Hematopoietic multipotent progenitor cell (in vitro differentiated cells): ENCODE measurements at places on chromosomes 7 and 10.

- DNase-seq, result no peak
Observed at GRCh38 chr7:143519411-143520131, 41.9 kb downstream of the TAS2R41 start.

GRCh38 chr10:124792998-124793352 lies 1.3 kb upstream of the EEF1AKMT2 start:
- no peak for DNase-seq

DNA sequence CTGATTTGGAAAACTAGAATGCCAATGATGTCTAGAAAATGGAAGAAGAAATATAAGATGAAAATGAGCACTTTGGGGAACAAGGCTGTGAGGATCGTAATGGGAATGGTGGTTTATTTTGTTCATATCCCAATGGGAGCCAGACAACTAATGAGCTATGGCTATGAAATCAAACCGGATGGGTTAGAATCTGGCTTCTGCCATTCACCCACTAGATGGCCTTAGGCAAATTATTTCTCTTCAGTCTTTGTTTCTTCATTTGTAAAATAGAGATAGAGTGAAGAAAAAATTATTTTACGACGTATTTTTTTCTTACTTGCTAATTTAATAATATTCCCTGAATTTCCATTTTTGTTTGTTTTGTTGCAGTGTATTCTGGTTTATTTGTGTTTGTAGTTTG lies 572.1 kb upstream of the IGFBP3 start:
- DNase-seq, result no peak

DNA sequence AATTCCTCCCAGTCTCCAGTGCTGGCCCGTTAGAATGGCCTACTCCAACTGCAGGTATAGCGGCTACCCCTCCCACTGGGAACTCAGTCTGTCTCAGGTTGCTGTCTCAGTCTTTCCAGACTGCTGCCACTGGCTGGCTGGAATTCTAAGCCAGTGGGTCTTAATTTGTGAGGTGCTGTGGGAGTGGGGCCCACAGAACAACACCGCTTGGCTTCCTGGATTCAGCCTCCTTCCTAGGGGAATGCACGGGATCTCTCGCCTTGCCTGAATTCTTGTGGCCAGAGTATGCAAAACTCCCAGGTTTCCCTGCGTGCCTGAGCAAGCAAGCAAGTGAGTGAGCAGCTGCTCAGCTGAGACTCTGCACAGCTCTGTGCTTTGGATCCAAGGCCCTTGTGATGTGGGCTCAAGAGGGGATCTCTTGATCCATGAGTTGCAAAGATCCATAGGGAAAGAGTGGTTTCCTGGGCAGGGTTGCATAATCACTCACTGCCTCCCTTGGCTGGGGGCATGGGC lies 41.5 kb upstream of the GPR141 start:
- no peak for DNase-seq

GRCh38 chr7:151351027-151351426 lies 9.4 kb downstream of the NUB1 start:
- DNase-seq, result no peak

- DNase-seq, result no peak
Observed at GRCh38 chr10:45454859-45455258, 80.8 kb downstream of the ALOX5 start.

DNA sequence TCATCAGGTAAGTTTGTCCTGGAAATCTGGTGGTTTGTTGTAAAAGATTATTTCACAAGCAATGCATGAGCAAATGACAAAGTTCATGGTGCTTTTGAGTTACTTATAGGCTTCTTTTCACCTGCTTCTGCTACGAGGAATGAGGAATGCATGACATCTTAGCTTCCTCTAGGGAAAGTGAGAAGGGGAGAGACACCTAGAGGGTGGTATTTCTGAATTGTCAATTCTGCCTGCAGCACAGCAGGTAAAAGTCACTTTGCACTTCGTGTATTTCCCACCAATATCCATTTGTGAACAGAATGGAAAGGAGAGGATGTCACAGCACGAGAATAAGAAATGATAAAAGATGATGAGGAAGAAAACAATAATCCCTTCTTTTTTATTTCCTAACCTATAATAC lies 153.4 kb upstream of the FEZF1 start:
- no peak for DNase-seq

DNA sequence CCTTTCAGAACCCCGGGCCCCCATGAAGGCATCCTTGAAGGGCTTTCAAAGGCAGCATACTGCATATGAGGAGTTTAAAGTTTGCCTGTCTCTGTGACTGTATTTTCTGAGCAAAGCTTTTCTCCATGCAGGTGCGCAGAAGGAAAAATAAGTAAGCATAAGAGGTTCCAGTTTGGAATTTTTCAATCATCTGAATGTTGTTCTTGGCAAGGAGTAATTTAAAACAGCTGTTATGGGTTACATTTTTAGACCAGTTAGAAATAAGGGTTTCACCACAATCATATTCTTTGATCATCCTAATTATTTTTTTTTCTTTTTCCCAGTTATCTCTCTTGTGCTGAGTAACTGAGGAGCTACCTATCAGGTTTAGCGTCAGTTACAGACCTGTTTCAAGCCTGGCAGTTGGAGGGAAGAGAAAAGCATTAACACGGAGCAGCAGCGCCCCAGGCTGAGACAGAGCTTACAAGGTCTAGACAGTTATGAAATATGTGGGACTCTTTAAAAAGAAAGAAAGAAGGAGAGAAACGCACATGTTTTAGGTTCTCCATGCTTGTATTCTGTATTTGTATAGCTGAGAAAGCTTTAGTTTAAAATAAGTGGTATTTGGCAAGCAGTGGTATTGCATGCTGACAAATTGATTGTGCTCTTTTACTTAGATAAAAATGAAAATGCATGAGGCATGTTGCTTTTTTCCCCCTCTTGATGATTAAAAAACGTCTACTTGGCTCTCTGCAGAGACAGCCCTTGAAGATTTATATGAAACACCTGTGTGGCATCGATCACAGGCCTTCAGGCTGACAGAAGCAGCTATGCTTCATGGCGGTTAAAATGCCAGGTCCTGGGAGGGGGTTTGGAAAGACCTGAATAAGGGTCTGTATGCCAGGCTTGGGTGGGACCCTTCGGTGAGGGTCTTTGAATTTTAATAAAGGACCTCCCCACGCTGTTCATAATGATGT lies 157.6 kb downstream of the GRK5 start:
- no peak for DNase-seq

GRCh38 chr7:47147213-47147631 lies 434.7 kb downstream of the TNS3 start:
- DNase-seq, result no peak

DNA sequence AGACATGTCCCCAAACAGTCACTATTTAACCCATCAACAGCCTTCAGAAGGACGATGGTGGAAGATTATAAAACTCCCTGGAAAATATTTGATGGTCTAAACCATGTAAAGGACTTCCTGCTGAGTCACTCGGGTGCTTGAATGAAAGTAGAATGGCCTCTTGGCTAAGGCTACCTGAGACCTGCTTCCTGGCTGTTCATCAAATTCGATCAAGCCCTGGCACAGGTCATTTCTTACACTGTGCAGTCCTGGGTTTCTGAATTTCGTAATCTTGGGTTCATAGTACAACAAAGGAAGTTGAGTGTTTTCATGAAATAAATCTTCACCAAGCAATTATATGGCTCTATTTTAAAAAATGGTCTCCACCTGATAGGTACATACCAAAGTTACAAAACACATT lies 260.3 kb upstream of the RNF32 start:
- DNase-seq, result no peak

DNA sequence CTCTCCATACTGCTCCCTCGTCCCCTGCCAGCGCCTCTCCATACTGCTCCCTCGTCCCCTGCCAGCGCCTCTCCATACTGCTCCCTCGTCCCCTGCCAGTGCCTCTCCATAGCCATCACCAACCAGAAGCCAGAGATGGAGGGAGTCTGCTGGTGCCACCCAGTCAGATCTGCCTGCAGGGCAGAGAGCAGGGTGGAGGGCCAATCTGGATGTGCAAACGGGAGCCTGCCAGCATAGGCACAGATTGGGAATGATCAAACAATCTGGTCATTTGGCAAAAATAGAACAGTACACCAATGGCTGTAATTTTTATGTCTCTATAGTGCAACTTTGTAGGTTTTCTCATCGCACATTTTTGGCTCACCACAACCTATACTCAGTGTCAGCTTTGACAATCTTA lies 76.9 kb upstream of the LRRC4 start:
- no peak for DNase-seq

DNA sequence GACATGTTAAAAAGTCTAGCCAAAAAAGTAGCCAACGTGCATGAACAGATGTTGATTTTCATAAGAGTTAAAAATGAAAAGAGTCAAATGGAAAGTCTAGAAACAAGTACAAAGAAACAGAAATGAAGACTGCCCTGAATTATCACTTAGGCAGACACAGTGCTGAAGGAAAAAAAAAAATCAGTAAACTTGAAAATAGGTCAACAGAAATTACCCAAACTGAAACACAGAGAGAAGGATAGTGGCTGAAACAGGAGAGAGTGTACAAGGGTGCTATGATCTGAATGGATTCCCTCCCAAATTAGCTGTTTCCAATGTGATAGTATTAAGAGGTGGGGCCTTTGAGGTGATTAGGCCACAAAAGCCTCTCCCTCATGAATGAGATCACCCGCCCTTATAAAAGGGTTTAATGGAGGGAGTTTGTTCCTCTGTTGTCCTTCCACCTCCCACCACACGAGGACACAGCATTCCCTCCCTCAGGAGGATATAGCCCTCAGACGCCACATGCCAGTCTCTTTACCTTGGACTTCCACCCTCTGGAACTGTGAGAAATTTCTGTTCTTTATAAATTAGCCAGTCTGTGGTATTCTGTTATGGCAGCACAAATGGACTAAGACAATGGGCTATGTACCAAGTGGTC lies 249.7 kb downstream of the AHR start:
- DNase-seq, result no peak

GRCh38 chr10:21100190-21100589 lies 203.1 kb upstream of the NEBL start:
- no peak for DNase-seq

GRCh38 chr7:47549916-47550315 lies 32.0 kb downstream of the TNS3 start:
- DNase-seq, result no peak

- no peak for DNase-seq
Observed at GRCh38 chr7:106199813-106200364, 84.9 kb downstream of the NAMPT start.

- no peak for DNase-seq
Observed at GRCh38 chr10:100636848-100637553, 101.3 kb downstream of the HIF1AN start.

DNA sequence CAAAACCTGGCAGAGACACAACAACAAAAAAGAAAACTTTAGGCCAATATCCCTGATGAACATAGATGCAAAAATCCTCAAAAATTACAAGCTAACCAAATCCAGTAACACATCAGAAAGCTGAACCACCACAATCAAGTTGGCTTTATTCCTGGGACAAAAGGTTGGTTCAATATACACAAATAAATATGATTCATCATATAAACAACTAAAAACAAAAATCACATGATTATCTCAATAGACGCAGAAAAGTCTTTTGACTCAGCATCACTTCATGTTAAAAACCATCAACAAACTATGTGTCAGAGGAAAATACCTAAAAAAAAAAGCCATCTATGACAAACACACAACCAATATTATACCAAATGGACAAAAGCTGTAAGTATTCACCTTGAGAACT lies 283.5 kb downstream of the THSD7A start:
- no peak for DNase-seq

GRCh38 chr10:52111101-52111891 lies 202.8 kb upstream of the DKK1 start:
- no peak for DNase-seq

- DNase-seq, result no peak
Observed at GRCh38 chr10:48251525-48252353, 22.8 kb downstream of the FRMPD2 start.

GRCh38 chr7:3043544-3044371 lies at the start of gene CARD11:
TSS of gene CARD11 (minus strand) at chr7:3043867. CDS start at chr7:2958506, 85,361 bp downstream.
- peak; percentile 63 for DNase-seq

- no peak for DNase-seq
Observed at GRCh38 chr10:3372281-3372680, 199.7 kb upstream of the PITRM1 start.

- DNase-seq, result no peak
Observed at GRCh38 chr7:103824251-103824650, 165.2 kb downstream of the RELN start.

DNA sequence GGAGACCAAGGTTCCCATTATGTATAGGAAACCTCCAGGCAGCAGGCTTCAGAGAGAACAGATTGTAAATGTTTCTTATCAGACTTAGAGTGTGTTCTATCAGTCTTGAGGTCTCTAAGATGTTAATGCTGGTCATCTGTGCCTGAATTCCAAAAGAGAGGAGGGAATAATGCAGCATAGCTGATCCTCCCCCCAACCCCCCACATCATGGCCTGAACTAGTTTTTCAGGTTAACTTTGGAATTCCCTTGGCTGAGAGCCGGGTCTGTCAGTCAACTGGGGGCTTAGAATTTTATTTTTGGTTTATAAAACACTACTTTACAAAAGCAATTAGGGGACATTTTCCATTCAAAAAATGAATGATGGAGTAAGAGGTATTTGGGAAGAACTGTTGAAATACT lies 184.3 kb downstream of the NEBL start:
- no peak for DNase-seq

- no peak for DNase-seq
Observed at GRCh38 chr10:35565602-35566081, 39.5 kb upstream of the GJD4 start.

DNA sequence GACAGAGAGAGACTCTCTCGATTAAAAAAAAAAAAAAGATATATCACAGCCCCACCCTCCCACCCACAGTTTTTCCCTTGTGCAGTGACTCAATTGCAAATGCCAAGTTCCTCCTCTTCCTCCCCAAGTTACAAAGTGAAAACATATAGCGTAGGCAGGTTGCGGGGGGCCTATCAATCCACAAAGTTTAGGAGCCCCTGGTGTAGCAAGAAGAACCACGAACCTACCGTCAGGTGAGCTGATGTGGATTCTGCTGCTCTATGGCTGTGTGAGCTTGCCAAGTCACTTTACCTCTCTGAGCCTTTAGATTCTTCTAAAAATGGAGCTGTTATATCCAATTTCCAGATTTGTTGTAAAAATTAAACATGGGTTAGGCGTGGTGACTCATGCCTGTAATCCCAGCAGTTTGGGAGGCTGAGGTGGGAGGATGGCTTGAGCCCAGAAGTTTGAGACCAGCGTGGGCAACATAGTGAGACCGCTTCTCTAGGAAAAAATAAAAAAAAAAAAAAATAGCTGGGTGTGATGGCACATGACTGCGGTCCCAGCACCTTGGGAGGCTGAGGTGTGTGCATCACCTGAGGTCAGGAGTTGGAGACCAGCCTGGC lies 8.2 kb upstream of the RHBDD2 start:
- DNase-seq, result no peak

DNA sequence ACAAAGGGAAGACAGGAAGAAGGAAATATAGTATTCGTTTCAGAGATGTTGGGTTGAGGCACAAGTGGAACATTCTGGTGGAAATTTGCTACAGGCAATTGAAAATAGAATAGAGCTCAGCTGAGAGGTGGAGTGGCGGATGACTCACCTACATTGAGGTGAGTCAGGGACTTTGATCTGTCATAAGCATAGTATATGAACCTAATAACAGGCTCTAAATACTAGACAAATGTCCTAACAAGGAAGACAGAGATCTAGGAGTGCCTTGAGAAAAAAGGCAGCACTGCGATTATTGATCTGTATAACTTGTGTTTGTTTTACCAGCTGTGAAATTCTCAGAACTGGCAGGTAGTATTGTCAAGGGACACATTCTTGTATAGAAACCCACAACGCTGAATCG lies 907 bp upstream of the IFRD1 start:
- peak; percentile 33 for DNase-seq
